ENCODE measurements at places on chromosomes 13 and 19.

DNA sequence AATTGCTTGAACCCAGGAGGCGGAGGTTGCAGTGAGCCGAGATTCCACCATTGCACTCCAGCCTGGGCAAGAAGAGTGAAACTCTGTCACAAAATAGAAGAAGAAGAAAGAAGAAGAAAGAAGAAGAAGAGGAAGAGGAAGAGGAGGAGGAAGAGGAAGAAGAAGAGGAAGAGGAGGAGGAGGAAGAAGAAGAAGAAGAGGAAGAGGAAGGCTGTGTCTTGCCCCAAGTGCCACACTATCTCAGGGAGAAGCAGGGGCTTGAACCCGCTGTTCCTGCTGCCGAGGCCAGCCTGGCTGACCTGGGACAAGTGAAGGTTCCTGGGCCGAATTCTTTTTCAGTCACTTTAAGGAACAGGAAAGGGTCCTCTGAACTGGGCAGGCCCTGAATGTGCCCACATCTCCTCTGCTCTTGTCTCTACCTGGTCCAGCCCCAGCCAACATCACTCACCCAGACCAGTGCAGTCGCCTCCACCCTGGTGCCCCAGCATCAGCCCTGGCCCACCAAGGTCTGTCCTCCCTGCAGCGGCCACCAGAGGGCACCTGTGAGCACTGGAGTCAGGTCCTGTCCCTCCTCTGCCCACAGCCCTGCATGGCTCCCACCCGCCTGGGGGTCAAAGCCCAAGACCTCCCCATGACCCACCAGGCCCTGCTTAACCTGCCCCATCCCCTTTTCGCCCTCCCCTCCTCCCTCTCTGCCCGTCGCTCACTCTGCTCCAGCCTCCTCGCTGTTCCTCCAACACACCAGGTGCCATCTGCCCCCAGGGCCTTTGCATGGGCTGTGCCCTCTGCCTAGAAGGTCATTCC is 20.0 kb downstream of the TICAM1 start:
- DNase-seq: peak; percentile 73

GRCh38 chr19:29233591-29233990 is 20.6 kb upstream of the UQCRFS1 start:
- no peak for DNase-seq

DNA sequence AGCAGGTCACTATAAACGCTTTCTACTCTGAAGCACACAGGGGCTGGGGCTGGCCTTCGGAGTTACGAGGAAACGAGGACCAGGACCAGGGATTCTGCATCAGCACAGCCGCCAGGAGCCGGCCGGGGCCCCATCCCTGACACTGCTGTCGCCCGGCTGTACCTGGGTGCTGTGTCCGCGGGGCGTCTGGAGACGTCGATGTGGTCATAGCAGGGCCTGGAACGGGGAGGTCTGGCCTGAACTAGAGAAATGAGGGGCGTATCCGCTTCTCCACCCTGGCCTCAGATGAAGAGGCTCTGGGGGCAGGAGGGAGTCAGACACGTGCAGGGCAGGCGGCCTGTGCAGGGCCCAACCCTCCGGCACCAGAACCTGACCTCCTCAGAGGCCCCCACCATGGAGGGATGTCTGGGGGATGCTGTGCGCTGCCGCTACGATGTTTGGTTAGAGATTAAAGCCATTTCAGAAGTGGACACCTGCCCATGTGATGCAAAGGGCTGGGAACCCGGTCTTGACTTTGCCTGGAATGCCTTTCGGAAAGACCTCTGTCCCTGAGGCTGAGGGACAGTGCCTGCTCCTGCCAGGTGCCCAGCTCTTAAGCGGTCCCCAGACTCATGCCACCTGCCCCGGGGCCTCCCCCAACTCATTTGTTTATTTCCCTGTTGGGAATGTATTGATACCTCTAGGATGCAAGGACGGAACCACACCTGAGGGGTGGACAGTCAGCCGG is 21.4 kb downstream of the GAS6 start:
- no peak for DNase-seq

DNA sequence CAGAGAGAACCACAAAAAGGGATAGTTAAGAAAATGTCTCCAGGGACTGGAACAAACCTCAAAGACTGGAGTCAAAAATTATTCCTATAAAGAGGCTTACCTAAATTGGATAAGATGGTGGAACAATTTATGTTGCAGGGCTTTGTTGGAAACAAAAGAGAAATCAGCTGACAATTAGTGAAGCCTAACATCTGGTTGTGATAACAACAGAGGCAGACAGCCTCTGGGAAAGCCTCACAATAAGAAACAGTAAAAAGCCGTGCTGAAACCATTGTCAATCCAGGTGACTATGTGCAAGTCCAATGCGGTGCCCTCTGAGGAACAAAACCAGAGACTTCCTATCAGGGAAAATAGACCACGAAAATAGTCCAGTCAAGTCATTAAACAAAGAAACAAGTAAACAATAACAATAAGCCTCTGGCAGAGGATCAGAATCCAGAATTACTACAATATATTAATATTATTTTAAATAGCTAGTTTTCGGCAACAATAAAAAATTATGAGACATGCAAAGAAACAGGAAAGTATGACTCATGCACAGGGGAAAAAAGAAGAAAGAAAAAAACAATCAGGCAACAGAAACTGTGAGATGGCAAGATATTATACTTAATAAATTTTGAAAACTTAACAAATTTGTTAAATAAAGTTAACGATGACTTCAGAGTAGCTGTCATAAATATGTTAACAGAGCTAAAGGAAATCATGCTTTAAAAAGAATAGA is 99.7 kb upstream of the RXFP2 start:
- no peak for DNase-seq

- DNase-seq: no peak
Measured at GRCh38 chr19:5298471-5298901, 42.1 kb downstream of the PTPRS start.

GRCh38 chr13:44694291-44694690 is 118.2 kb upstream of the TSC22D1 start:
- DNase-seq: no peak
